ENCODE measurements at places on chromosomes 7 and 10. TPM values are rescaled to one million over a fixed set of nuclear protein-coding genes. Genes with fewer than 3 reads are reported as not detected.

CYCS gene
- total RNA-seq = 29.6 TPM

- DNase-seq = no peak
These were observed 116.6 kb downstream of the DOCK4 start for GRCh38 chr7:112089551-112089950.

DNA sequence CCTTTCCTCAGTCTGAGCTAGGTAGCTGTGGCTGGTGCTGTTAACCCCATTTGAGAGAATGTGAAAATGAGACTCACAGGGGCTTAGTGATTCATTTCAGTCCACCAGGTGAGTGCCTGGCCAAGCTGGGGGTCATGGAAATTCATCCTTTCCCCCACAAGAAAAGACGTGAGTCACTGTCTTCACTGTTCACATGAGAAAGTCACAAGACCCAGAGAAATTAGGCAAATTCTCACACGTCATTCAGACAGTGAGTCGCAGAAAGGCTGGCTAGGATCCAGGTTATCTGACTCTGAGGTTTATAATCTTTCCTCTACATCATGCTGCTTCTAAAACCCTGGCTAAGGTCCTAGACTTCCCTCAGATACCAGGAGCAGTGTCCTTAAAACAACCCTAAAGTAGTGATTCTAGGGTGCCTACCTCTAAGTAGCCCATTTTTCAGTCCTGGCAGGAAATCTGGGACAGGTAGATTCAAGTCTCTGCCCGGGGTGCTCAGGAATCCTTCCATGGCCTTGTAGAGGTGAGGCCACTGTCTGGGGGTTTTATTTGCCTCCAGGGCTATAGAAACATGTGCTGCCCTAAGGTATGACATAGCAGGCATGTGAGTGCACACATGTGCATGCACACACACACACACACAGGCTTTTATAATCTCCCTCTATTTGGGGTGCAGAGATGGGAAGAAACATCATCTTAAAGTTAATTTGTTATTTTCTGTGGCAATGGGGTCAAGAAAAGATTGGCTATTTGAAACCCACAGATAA, 427.9 kb upstream of the CELF2 start:
- DNase-seq = peak; percentile 80

GRCh38 chr7:44222074-44222473, 21.3 kb downstream of the YKT6 start:
- no peak for DNase-seq

DNA sequence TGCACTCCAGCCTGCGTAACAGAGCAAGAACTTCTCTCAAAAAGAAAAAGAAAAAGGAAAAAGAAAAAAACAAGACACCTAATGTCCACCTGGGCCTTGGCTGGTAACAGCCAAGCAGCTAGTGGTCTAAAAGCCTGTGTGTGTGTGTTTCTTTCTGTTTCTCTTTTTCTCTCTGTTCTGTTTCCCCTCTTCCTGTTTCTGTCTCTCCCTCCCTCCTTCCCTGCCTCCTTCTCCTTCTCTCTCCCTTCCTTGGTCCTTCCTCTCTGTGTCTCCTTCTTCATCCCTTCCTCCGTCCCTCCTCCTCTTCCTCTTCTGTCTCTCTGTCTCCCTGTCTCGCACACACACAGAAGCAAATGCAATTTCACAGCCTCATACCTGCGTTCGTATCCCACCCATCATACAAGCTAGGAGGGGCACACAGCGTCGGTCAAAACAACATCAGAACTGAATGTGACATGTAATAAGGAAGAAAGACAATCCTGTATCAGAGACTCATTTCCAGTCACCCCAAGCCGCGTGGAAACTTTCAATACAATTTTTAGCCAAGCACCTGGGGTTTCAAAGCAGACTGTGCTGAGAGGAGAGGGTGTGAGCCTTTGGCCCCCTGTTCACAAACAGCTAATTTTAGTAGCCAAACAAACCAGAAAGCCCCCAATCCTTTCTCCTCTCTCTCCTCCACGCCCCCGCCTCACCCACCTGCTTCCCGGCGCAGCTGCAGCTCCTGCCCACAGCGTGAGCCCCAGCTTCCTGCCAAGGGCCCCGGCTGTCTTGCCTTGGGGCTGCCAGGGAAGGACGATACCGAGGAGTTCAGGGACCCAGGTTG, 50.2 kb upstream of the GNA12 start:
- no peak for DNase-seq

GRCh38 chr7:48244864-48245271, 73.6 kb downstream of the ABCA13 start:
- DNase-seq = peak; percentile 28

GRCh38 chr10:22340329-22341189, 4.7 kb upstream of the SPAG6 start:
- peak; percentile 90 for DNase-seq

- peak; percentile 14 for DNase-seq
These were observed 345.5 kb downstream of the REEP3 start for GRCh38 chr10:63866747-63867140.

DNA sequence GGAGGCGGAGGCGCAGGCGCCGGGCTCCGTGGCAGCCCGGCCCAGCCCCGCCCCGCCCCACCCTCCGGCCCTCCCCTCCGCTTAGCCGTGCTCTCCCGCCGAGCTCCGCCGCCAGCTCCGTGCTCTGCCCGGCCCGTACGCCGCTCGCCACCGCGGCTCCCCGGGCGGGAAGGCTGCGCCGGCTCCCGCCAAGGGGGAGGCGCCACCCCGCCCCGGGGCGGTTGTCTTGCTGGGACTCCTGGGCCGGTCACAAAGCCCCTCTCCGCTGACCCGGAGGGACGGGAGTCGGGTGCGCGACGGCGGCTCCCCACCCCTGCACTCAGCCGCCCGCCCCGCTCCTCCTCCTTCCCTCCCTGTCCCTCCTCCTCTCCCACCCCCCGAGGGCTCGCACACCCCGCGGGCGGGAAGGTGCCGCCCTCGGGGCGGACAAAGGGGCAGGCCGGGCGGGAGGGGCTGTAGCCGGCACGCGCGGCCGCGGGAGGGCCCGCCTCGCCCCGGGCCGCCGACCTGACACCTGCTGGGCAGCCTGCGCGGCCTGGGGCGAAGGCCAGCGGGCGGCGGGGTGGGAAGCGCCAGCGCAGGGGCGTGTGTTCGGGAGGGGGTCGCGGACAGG, 11.5 kb upstream of the SP8 start:
- peak; percentile 14 for DNase-seq

DNA sequence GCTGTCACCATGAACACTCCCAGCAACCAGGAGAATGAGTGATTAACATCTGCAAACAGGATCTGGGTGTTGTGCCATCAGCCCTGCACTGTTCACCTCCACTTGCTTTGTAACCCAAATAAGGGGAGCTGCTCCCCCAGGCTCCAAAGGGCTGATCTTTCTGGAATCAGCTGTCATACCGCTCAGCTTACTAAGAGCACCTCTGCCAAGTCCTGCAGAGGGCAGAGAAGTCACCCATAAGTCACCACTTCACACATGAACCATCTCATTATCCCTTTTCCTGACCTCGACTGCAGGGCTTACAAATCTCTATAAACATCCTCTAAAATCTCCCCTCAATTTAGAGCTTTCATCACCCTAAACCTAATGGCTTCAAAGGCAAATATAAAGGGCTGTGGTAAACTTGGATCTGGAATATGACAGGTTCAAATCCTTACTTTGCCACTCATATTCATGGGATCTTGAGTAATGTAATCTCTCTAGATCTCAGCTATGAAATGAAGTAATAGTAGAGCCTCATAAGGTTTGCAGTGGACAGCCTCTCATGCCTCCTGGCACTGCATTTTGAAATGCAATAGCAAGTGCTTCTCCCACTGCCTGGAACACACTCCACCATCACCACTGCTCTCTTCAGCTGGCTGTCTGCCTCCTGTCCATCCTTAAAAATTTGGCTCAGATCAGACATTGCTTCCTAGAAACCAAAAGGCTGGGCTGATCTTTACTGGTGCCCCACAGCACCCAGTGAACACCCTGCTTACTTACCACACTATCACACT, 38.8 kb downstream of the ERLIN1 start:
- peak; percentile 11 for DNase-seq

DNA sequence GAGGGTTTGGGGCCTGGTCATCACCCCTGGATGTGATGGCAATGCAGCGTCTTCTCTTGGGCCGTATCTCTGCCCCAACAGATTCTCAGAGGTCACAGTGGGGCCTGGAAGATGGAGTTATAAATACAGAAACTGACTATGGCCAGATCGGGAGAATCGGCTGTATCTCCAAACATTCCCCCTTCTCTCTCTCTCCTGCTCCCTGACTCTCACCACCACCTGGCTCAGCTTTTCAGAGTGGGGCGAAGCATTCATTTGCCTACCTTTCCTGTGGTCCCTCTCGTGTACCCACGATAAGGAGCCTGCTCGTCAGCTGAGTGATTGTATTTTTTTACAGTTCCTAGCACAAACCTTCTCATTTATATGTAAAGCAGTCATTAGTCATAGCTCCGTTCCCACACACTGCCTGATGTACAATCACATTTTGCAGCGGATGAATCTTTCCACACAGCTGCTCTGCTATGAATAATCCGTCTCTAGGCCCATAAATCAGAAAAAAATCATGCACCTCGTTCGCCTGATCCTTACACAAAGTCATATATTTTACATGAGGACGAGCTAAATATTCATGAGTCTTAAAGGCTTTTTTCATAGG, 23.2 kb upstream of the BTRC start:
- DNase-seq = peak; percentile 48

DNA sequence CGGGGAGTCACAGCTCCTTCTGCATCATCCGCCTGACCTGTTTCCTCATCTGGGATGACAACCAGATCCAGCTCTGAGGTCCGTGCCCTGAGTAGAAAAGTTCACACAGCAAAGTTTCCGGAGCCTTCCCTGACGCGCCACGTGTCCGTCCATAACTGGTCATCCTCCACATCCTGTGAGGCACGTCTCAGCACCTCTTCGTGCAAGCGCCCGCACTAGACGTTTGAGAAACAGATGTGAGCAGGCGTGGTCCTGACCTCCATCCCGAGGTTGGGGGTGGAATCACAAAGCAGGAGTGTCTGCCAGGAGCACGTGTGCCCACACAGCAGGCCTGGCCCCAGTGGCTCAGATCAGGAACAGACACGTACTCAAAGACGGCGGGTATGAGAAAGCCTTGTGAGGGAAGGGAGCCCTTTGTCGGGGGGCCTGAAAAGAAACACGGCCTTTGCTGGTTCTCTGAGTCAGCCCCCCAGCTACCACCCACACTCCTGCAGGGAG, 520.8 kb downstream of the DNAJB6 start:
- DNase-seq = no peak

- no peak for DNase-seq
These were observed 46.2 kb upstream of the ZNF107 start for GRCh38 chr7:64619705-64620104.

- DNase-seq = peak; percentile 82
These were observed 18.3 kb upstream of the HBP1 start for GRCh38 chr7:107150375-107151073.
